ENCODE measurements at places on chromosomes 12 and 14.

GRCh38 chr12:104410326-104410725 lies 46.4 kb upstream of the CHST11 start:
- DNase-seq: no peak

DNA sequence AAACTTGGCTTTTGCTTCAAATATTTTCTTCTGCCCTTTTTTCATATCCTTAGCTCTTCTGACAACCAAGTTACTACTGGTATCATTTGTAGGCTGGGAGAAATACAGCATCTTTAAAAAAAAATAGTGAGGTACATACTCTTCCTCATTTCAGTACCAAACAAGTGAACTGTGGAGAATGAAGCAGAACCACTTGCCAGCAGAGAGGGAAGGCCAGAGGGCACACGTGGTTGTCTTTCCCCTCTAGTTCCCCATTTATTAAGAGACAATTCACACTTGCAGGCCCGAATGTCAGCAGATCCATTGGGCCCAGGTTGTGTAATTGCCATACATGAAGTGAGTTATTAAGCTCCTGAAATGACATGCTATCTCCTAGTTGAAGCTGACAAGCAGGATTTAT lies 3.2 kb downstream of the SUSD6 start:
- no peak for DNase-seq

DNA sequence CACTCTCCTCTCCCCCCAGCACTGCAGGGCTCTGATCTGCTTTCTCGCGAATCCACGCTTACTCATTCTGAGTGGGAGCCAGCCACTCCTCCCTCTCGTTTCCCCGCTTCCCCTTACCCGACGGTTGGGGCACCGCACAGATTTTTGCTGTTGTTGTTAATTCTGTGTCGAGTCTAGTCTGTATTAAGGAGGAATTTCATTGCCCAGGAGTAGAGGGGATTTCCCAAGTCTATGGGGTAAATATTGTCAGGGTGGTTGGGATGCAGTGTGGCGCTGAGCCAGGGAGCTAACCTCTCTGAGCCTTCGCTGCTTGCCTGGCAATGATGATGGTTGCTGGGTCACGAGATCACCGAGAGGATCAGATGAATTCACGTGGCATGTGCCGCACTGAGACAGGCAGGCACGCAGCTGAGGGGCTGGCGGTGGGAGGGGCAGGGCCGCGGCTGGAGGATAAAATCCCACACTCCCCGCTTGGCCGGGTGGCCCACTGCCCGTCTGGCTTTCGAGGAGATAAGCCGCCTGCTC lies 18.5 kb downstream of the NCOR2 start:
- DNase-seq: peak; percentile 90

DNA sequence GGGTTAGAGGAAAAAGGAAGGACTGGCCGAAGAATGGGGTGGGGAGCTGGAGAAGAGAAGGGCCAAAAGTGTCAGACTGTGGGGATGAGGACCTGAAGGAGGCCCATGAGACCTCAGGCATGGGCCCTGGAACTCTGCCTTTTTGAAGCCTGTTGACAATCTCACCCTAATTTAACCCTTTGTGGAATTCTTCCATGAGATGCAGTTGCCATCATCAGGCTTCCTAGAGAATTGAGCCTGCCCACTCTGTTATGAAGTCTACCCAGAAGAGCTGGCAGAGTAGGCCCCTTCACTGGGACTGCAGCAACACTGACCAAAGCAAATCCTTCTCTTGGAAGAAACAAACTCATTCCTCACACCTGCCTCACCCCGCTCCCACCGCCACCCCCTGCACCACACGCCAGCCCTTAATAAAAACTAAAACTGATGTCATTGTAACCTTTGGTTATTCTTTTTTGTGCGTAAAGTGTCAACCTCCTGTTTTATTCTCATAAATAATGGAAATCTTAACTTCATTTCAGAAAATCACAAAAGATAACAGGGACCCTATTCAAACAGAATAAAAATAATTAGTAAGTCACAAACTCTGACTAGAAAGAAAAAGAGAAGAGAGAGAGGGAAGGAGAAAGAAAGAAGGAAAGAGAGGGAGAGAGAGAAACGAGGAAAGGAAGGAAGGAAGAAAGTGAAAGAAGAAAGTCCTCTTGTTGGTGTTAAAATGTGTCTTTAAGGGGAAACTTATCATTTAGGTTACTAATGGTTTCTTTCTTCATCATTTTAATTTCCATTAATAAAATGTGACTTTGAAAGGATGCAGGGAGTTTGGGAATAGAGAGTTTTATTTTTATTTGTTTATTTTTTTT lies 61.3 kb downstream of the CRADD start:
- no peak for DNase-seq

GRCh38 chr12:92784797-92785562 lies 82.2 kb downstream of the PLEKHG7 start:
- DNase-seq: no peak

GRCh38 chr12:805022-805632 lies 52.7 kb downstream of the WNK1 start:
- DNase-seq: no peak

DNA sequence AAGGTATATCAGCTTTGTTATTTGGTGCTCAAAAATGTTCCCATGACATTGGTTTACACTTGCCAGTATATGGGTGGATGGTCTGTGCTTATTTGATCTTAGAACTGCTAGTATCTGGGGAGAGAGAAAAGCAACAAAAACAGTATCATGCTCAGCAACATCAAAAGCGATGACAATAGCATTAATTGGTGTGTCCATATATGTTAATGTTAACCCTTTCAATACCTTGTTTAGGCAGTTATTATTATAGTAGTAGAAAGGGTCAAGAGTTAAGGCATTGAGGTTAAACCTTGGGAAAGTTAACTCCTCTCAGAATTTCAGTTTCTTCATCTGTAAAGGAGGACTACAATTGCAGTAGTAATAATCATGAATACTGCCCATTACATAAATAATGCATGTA lies 37.4 kb upstream of the SLC38A2 start:
- no peak for DNase-seq

GRCh38 chr14:39558525-39558924 lies 126.3 kb upstream of the FBXO33 start:
- no peak for DNase-seq

DNA sequence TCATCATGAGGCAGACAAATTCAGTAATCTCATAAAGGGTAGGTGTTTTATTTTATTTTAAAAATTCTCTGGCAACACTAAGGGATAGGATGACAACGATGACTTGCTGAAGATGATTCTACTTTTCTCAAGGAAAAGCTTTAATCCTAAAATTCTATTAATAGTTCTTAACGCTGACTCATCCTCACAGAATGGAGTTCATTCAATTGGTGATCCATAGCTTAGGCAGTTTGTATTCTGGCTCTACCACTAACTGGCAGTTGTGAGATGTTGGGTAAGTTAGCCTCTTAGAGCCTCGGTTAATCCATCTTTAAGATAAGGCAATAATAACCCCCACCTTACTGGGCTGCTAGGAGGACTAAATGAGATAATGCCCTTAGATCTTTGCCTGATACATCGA lies 116.3 kb downstream of the RTN1 start:
- no peak for DNase-seq

GRCh38 chr12:21683115-21683514 lies 25.5 kb upstream of the LDHB start:
- DNase-seq: no peak

DNA sequence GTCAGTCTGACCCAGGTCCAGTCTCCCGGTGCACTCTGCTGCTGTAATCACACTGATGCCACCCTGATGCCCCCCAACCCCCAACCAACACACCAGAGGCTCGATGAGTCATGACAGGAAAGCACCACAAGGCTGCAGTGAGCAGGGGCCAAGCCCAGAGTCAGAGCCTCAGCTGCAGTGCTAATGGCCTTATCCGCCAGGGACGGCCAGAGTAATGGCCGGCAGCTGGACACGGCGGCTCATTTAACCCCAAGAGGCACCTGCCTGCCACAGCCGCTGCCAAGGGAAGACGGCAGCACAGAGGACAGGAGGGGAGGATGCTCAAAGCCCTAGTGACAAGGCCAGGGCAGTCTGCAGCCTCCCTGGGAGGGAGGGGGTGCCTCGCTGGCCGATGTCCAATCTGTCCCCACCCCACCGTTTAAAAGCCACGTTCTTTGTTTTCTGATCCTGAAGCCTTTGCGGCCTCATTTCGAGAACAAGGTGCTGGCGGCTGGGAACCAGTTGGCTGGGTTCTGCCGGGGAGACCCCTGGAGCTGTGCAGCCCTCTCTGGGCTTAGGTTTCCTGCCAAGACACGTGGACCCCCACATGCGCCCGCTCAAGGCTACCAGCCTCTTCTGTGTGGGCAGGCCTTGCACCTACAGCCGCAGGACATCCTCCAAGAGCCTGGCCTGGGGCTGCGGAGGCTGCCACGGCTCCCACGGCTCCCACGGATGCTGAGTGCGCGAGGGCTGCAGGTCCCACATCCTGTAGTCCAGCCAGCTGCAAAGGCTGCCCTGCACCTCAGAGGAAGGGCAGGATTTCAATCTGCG lies 13.1 kb downstream of the CCDC85C start:
- no peak for DNase-seq

DNA sequence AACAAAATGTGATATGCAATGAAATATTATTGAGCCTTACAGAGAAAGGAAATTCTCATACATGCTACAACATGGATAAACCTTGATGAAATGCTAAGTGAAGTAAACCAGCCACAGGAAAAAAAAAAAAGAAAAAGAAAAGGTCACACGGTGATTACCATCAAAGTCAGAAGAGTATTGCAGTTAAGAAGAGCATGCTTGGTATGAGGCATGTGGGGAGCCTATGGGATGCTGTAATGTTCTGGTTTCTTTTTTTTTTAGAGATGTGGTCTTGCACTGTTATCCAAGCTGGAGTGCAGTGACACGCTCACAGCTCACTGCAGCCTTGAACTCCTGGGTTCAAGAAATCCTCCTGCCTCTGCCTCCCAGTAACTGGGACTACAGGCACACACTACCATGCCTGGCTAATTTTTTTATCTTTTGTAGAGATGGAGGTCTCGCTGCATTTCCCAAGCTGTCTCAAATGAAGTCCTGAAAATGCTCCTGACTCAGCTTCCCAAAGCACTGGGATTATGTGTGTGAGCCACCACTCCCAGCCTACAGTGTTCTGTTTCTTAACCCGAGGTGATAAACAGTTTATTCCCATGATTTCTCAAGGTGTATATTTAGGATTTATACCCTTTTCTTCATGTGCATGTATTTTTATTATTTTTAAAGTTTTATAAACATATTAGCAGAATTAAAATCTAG lies 96.2 kb downstream of the SEC23A start:
- DNase-seq: peak; percentile 2

DNA sequence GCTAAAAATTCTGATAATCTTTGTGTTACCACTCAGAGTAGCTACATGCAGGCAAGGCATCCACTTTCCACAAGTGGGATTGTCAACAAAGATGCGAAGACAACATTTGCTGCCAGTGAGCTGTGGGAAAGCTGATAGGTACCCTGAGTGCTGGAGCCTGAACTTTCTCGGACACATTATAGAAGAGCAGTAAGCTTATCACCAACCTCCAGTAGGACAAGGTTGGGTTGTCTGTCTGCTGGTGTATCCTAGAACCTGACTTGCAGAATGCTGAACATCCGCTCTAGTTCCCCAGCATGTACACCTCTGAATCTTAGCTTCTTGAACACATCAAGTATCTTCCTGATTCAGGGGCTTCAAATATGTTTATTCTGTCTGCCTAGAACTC lies 103.8 kb upstream of the PPM1H start:
- DNase-seq: no peak

DNA sequence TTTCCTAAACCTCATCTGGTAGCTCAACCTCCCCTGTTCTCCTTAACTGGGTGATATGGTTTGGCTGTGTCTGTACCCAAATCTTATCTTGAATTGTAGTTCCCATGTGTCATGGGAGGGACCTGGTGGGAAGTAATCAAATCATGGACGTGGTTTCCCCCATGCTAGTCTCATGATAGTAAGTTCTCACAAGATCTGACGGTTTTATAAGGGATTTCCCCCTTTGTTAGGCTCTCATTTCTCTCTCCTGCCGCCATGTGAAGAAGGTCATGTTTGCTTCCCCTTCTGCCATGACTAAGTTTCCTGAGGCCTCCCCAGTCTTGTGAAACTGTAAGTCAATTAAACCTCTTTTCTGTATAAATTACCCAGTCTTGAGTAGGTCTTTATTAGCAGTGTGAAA lies 19.5 kb downstream of the COX16 start:
- no peak for DNase-seq

DNA sequence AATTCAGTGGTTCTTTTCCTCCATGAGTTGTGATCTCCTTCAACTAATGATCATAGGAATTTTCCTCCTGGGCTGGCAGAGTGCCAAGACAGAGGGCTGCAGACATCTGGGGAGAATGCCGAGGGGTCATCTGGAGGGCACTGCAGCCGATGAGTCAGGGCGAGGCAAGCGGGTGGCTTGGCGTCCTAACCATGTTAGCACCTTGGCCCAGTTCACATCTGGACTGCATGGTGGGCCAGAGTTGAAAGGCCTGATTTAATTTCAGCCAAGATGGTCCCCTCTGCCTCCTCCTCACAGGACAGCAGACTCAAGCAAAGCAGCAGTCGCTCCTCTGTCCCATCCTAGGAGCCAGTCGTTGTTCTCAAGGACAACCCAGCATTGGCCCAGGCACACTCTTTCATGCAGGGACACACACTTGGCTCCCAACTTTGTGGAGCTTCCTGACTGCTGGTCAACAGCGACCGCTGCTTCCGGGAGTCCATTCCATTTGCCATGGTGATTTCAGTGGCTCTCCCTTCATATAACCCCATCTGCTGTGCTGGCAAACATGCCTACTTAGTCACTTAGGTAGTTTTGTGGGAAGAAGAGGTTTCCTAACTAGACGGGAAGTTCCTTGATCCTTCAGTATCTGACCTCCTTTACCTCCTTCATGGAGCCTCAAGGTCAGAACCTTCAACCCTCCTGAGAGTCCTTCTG lies 161.8 kb downstream of the TTC8 start:
- DNase-seq: no peak

GRCh38 chr12:109844983-109845823 lies 12.0 kb upstream of the TRPV4 start:
- DNase-seq: no peak

- no peak for DNase-seq
Measured at GRCh38 chr12:28023156-28023887, 50.8 kb upstream of the PTHLH start.

DNA sequence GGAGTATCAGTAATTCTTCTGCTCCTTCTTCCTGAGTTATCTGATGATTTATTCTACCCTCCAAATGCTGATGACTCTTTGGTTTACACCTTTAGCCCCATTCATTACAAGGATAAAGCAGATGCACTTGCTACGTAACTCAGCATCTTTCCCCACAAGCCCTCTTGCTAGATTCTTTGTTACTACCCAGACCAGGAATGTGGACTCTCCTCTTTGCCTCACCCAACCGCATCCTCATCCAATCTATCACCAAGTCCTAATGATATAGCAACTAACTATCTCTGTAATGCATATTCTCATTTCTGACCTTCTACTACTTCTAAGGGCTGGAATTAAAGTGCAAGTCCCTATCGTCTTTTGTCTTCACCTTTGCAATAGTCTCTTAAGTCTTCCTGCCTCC lies 9.2 kb downstream of the KRT1 start:
- no peak for DNase-seq

- peak; percentile 56 for DNase-seq
Measured at GRCh38 chr12:95118138-95118787, 44.8 kb upstream of the NR2C1 start.

GRCh38 chr14:101992708-101993107 lies 28.3 kb downstream of the DYNC1H1 start:
- DNase-seq: no peak
